Stimulated activated CD8-positive, alpha-beta memory T cell treated with anti-CD3 and anti-CD28 coated beads, Interleukin-7, amount 100 ng/mL, for 1 hour (primary cell): ENCODE measurements at places on chromosomes 11 and 22.

DNA sequence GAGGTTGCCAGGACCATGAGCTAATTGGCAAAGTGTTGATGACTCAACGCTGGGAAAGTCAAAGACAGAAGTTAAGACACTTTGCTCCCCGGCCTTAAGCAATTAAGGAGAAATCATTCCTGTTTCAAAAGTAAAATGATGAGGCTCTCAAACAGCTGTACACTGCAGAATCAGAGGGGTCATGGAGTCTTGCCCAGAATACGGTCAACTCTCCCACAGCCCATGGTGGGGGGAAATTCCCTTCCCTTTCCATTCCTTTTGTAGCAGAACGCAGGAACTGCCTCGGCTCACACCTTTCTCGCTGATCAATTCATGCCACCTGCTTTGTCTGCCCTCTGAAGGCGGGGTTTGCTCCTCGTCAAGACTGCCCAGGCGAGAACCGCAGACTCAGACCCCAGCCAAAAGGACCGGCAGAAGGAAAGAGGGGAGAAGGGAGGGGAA lies 52.8 kb downstream of the MN1 start:
- DNase-seq: no peak

GRCh38 chr11:123018702-123019101 lies 37.1 kb upstream of the BSX start:
- DNase-seq: no peak

DNA sequence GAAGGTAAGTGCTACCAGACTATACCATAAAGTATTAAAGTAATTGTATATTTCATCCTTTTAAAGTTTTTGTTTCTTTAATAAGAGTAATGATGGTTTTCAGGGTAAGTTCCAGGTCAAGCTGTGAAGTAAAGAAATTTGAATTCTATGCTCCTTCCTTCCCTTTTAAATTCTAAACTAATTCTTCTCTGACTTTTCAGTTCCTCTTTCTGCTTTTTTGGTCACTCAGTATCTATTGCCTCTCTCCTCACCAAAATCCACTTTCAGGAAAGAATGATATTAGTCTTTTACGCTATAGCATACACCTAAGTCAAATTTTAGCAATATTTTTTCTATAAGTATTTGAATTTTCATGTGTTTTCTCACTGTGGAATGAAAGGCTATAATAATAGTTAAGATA lies 8.2 kb downstream of the MMP8 start:
- DNase-seq: no peak

DNA sequence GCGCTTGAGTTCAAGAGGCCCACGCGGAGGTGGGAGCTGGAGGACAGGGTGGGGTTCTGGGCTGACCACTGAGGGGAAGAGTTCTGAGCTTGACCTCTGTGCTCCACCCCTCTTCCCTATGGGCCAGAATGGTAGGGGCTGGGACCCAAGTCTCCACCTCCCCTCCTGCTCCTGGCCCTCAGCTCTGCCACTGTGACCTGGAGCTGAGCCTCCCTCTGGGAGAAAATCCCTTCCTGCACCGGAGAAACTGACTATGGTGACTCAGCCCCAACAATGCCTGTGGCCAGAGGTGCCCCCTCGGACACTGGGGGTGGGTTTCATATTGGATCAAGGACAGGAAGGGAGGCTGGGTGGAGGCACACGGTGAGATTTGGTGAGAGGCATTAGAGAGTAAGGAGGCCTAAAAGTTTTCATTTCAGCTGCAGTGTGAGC lies 23.0 kb downstream of the RELT start:
- DNase-seq: no peak

- DNase-seq: no peak
Measured at GRCh38 chr11:112453601-112454577, 193.2 kb upstream of the PLET1 start.

- DNase-seq: no peak
Measured at GRCh38 chr22:32971276-32971675, 86.9 kb downstream of the SYN3 start.
